ENCODE measurements at places on chromosomes 4 and X.

DNA sequence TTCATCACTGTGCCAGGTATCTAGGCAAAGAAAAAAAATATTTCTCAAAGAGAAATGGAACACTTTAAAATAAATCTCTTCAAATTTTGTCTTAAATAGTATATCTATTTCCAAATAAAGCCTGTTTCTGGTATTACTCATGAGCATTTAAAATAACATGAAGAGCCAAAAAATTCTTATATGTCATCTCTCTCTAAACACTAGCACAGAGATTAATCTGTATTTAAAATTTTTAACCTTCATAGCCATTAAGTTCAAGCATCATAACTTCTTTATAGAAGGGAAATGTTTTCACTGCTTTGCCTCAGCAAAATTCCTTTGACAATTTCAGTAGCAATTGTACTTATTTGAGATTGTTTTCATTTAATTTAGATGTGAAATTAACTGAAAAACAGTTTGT is 5.1 kb upstream of the CORIN start:
- DNase-seq: no peak

DNA sequence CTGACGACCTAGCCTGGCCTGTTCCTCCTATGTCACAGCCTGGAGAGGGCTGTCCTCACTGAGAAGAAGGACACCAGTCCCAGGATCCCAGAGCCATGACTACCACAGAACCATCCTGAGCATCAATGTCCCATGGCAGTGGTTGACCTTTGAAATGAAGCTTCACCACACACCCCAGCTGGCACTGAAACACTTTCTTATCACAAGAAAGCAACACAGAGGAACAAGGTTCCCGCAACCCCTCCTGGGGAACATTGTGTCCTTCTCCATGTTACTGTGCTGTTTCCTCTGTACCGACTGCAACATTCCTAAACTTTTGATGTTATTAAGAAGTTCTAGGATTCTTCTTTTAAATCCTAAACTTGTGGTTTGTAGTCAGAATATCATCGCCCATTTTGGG is 21.2 kb upstream of the FAM156A start:
- no peak for DNase-seq

DNA sequence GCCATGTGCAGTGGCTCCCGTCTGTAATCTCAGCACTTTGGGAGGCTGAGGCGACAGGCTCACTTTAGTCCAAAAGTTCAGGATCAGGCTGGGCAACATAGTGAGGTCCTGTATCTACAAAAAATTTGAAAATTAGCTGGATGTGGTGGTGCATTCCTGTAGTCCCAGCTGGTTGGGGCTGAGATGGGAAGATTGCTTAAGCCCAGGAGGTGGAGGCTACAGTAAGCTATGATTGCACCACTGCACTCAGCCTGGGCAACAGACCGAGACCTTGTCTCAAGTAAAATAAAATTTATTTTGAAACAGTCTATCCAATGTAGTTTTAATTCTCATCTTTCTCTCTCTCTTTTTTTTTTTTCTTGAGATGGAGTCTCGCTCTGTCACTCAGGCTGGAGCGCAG is 21.1 kb downstream of the RBM10 start:
- no peak for DNase-seq

DNA sequence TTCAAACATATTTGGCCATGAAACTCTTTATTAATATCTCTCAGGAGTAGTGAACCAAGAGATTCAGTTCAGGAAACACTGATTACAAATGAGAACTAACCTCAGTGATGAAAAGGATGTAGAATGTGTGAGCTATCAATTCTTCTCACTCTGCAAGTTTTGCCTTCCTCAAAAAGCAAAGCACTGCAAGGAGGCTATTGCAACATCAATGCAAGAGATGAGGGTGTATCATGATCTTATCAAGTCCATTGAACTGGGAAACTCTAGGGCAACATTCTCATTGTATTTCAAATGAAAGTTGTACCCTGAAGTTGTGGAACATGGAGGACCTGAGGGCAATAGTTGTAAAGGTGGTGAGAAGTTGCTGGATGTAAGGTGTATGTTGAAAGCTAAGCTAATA is 56.4 kb upstream of the VEGFC start:
- DNase-seq: no peak

DNA sequence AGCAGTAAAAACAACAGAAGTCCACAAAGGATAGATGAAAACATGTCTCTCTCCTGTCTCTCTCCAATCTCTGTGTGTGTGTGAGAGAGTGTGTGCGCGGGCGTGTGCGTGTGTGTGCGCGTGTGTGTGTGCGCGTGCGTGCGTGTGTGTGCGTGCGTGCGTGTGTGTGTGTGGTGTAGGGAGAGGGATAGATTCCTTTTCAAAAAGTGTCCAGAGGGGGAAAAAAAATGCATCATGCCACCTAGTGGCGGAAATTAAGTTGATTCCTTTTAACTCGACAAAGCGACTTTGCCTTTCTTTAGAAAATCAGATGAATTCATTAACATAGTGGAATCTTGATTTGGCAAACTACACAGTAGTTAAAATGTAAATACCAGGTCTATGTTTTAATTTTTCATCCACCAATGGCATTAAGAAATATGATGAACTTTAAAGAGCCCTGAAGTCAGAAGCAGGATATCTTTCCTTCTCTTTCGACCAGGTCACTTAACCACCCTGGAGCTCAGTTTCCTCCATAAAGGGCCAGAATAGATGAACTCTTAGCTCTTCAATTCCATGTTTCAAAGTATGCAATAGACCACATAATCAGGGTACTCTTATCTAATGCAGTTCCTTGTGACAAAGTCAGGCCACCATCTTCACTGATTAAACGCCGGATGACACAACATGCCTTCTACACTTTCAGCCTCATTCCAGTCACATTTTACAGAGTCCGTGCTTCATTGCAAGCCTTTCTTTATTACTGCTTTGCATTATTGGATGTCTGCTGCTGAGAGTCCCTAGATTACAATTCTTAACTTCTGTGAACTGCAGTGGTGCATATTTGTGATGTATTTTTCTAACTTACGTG is 162.8 kb downstream of the FBXO8 start:
- DNase-seq: no peak

- no peak for DNase-seq
Measured at GRCh38 chr4:37978248-37978924, 18.2 kb downstream of the PTTG2 start.

Data from stimulated activated CD8-positive, alpha-beta memory T cell treated with anti-CD3 and anti-CD28 coated beads, Interleukin-7, amount 100 ng/mL, for 24 hours (primary cell).